ENCODE measurements at places on chromosomes 5 and 9.

DNA sequence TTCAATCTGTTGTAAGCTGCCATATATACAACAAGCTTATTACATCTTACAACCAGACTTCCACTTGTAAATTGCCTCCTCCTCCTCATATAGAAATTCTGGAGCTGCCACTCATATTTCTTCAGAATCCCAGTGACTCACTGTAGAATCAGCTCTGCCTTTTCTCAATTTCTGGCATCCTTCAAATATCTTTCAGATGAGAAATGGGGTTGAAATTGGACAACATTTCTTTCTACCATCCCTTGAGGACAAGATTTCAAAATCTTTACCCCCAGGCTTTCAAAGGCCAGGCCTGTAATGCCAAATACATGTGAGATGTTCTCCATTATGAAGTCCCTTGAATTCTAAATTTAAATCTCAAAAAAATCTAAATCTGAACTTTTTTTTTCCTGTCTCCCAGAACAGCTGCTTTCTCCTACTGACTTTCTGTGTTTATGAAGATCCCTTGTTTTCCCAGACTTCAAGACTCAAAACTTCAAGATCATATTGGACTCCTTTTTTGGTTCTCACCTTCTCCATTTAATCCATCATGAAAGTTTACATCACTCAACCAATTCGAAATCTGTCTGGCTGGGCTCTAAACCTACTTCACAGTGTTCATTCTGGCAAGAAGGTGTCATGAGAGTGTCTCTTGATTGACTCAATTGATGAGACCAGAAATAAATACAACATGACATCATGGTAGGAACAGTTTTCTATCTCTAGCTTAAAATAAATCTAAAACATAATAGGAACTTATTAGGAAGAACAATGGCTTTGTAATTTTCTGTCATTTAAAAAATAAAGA, 109.8 kb downstream of the HMHB1 start:
- DNase-seq: peak; percentile 95

- no peak for DNase-seq
These were observed 54.5 kb downstream of the MACIR start for GRCh38 chr5:103313056-103313455.

DNA sequence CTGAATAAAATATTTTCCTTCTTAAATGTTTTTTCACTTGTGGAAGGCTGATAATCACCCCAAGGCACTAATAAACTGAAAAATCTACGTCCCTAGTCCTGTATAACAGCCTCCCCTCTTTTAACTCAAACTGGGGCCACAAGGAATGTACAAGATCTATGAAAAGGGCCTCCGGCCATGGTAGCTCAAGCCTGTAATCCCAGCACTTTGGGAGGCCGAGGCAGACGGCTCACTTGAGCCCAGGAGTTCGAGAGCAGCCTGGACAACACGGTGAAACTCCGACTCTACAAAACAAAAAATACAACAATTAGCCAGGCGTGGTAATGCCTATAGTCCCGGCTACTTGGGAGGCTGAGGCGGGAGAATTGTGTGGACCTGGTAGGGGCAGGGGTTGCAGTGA, 23.6 kb downstream of the RNF145 start:
- DNase-seq: no peak

- no peak for DNase-seq
These were observed 17.3 kb upstream of the TMOD1 start for GRCh38 chr9:97484134-97484533.

DNA sequence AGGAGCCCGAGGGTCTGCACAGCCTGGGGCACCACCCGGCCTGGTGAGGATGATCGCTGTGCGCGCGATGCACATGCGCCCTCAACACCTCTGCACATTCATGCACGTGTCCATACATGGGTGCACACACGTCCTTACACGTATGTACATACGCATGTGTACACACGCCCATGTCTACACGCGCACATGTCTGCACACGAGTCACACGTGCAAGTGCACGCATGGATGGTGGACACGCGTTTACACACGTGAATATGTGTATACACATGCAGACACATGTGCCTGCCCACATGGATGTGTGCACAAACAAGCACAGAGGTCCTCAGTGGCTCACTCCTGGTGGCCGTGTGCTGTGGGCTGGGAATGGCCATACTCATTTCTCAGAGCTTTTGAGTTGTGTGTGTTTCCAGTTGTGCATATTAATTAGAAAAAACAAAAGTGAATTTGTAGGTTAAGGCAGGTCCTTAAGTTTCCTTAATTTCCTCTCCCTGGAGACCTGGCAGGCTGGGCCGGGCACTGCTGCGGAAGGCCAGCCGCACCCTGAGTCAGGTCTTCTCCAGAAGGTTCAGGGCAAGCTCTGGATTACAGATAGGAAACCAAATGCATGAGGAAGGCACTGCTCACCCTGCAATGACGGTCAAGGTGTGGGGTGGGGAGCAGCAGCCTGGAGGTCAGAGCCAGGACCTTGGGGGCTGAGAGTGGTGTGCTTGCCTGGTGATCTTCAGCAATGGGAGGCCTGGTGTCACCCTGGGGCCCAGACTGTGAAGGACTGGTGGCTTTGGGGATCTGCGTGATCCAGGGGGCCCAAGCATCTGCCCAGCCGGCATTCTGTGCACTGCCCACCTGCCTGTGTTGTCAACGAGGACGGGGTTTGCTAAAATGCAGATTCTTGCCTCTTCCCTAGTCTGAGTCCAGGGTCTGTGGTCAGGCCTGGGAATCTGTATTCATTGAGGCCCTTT, 1.3 kb upstream of the RNU6ATAC start:
- DNase-seq: no peak

DNA sequence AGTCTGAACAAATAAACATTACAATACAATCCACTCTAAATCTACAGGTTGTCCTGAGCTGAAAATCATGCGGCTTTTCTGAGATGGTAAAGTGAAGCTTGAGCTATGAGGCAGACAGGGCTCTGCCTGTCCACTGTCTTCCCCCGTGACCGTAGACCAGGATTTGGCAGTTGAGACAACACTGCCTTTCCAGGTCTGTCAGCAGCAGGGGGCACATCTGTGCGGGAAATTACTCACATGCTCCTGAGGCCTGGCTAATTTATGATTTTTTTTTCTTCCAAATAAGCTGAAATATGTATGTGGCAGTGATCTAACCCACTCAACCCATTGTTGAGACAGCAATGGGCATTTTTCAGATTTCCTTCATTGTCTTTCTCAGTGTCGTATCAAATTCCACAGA, 307.9 kb downstream of the FBXL7 start:
- DNase-seq: peak; percentile 57

GRCh38 chr9:112332977-112333638, at the start of gene PTBP3:
PTBP3 (minus strand) TSS chr9:112333619; CDS start chr9:112297865, 35,754 bp downstream.
- peak; percentile 55 for DNase-seq

GRCh38 chr5:151224372-151224771, 480 bp upstream of the CCDC69 start:
- DNase-seq: no peak

DNA sequence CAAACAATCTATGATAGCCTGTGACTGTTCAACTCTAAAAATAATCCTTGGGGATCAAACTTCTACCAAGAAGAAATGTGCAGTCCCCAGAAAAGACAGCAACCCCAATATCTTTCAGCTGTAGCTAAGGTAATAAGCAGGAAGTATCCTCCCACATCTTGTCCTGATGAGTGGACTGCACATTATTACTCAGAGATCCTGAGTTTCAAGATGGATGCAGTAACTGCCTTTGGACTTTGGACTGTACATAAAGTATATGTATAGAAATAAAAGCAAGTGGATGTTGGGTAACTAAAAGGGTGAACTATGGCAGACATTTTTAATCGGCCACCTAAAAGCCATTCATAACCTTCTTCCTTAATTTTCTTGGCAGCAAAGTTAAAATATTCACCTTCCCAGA, 45.1 kb downstream of the SMIM23 start:
- DNase-seq: no peak

- no peak for DNase-seq
These were observed 4.3 kb downstream of the SHC3 start for GRCh38 chr9:89174291-89174690.

- peak; percentile 97 for DNase-seq
These were observed 10.8 kb upstream of the CCDC69 start for GRCh38 chr5:151234476-151235238.

GRCh38 chr9:117000834-117001233, 313.7 kb downstream of the TRIM32 start:
- DNase-seq: no peak

GRCh38 chr5:55063220-55063863, 39.1 kb upstream of the GZMA start:
- no peak for DNase-seq

DNA sequence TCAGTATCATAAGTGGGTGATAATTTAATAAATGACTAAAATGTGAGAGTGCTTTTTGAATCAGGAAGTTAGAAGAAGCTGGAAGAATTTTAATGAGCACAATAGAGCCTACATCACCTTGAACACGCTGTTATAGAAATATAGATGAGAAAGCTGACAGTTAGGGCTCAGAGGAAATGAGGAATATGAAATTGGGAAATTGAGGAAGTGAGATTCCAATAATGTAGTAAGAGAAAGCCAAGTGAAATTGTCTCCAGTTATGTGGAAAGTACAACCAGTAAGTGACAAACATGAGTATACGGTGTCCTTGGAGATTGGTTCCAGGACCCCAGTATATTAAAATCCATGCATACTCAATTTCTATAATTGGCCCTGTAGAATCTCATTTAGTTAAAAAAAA, 235.9 kb upstream of the FAM174A start:
- DNase-seq: no peak

- no peak for DNase-seq
These were observed 63.6 kb upstream of the MAP3K1 start for GRCh38 chr5:56751572-56752313.

DNA sequence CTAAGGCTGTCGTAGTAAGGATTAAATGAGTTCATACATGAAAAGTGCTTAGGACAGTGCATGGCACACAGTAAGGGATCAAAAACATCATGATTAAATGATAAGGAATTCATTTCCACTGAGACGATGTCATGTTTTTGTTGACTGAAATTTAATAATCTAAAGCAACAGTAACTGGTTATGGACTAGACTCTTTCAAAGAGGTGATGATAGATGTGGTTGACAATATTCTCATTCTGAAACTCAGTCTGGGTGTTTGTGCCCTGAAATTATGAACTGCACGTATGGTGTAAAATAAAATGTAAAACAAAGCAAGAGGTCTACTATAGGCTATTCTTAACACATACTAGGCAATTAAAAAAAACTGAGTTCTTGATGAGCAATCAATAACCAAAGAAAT, 280.0 kb downstream of the DENND1A start:
- DNase-seq: no peak

DNA sequence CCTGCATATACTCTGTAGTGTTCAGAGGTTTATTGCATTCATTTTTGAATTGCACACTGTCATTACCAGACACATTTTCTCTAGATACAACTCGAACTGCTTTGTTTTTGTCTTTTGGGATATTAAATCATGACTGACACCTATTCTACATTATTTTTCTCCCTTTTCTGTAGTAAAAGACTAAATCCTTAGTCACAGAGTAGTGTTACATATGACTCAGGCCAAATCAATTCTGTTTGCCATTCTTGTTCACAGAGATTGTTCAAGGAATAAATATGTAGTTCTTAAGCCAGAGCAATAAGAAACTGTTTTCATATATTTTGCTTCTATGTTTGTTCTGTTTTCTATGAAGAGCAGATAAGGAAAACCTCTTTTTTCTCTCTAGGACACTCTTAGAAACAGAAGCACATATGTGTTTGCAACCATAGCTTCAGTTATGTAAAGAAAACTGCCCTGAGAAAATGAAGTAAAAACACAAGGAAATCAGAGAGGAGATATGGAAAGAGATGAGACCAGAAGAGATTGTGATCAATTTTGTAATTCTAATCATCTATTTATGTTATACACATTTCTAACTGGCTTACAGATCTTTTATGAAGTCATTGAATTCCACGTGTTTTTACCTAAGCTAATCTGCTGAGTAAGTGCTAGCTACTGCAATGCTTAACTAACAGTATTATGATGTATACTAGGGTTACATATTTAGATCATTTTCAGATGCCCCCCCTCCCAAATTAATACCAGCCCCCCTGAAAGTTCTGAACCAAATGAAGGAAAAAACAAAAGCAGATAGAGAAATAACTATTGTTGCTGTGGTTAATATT, 1995.6 kb upstream of the CDH6 start:
- peak; percentile 70 for DNase-seq

All from amniotic epithelial cell (primary cell).